ENCODE measurements at places on chromosomes 12 and 14.
A peak's percentile ranks its signal among the peaks of the same experiment; 100 is the strongest.

GRCh38 chr12:7374423-7375144, 69.4 kb downstream of the CD163L1 start:
- DNase-seq = no peak

GRCh38 chr12:99861731-99862130, 123.0 kb downstream of the ANKS1B start:
- DNase-seq = no peak

DNA sequence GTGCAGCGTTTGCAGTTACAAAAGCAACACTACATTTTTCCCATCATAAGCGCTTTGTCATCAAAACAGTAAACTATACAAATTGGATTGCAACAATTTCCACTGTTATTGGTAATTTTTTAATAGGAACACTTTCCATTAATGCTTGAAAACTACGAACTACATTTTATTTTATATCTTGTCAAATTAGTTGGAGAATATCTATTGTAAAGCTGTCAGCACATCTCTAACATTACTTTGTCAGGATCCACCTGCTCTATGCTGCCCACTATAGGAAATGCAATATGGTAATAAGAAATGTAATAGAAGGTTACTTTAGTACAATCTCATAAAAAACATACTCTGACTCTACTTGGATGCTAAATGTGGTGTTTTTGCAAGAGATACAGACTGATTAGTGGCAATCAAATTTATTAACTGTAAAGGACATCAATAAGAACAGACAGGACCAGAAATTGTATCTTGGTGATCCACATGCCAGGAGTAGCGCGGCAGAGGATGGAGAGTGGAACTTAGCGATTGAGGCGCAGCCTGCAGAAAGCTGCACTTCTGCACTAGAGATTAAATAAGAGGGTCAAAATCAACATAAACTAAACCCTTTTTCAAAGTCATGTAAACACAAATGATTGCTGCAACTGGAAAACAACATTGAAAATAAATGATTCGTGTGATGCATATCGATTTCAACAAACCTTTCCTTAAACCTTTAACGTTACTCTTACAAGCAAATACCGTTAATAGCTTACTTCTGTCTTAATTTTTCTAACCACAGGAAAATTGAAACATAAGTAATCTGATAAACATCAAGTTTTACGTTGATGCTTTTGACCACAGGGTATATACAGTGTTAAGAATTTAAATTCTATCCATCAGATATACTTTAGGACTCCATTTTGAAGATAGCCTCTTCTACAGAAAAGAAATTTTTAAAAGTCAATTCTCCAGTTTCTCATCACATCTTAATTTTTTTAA, 3.6 kb upstream of the ARID2 start:
- peak; percentile 34 for DNase-seq

GRCh38 chr14:23646648-23647549, 10.7 kb downstream of the DHRS2 start:
- no peak for DNase-seq

GRCh38 chr12:127245437-127245836, 1021.5 kb upstream of the TMEM132C start:
- no peak for DNase-seq

DNA sequence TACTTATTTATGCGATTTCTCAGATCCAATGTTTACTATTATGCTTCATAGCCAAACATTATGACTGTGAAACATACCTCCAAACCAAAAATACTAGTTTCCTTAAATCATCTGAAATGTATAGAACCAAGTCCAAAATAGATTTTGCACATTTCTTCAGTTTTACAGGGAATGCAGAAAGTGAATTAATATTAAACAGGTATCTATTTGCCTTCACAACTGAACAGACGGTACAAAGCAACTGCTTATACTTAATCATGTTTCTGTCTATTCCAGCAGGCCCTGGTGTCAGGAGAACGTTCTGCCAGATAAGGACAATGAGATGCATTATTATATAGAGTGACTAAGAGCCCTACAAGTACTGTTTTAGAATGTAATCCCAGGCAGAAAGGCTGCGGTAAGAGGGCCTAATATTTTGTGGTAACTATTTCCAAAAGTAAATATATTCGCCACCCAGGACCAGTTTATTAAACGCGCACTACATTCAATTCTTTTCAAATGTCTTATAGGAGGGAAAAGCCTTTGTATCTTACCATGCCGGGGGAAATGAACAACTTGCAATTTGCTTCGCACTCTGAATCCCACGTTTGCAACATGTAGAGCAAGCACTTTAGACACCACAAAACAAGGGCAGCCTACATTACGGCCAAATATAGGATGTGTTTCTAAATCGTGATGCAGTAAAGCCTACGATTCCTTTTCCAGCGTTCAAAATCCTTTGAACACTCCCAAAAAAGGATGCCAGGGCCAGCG, 1.5 kb downstream of the CORO1C start:
- no peak for DNase-seq

DNA sequence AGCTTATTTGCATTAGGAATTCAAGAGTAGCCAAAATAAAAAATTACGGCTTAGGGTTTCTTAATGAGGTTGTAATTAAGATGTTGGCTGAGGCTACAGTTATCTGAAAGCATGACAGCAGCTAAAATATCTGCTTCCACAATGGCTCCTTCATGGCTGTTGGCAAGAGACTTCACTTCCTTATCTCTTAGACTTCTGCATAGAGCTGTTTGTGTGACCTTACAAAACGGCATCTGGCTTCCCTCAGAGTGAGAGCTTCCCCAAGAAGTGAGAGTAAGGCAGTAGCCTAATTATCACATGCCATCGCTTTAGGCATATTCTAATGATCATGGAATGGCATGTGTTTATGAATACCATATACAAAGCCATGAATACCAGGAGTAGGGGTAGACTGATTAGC, 57.6 kb downstream of the CCDC59 start:
- no peak for DNase-seq

GRCh38 chr12:19967431-19967830, 400.9 kb upstream of the PDE3A start:
- DNase-seq = no peak

DNA sequence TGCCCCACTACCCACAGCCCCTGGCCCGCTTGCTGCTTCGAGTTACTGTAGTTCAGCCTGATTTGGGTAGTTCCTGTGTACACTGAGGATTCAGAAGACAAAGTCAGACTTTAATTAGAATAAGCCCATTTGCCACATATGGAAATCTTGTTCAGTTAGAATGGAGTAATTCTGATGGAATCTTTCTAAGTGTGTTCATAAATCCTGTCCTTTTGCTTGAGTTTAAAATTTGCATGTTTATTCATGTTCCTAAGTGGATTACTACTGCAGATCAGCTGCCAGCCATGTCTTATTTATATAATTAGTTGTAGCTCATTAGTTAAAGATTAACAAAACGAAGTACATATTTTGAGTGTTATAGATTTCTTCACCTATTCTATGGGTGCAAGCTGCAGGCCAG, 504.5 kb downstream of the PCNX1 start:
- DNase-seq = no peak

GRCh38 chr12:53211476-53212381, 4.7 kb upstream of the ITGB7 start:
- DNase-seq = no peak

- DNase-seq = peak; percentile 1
These were observed 383.3 kb downstream of the ALG10 start for GRCh38 chr12:34405286-34406227.

DNA sequence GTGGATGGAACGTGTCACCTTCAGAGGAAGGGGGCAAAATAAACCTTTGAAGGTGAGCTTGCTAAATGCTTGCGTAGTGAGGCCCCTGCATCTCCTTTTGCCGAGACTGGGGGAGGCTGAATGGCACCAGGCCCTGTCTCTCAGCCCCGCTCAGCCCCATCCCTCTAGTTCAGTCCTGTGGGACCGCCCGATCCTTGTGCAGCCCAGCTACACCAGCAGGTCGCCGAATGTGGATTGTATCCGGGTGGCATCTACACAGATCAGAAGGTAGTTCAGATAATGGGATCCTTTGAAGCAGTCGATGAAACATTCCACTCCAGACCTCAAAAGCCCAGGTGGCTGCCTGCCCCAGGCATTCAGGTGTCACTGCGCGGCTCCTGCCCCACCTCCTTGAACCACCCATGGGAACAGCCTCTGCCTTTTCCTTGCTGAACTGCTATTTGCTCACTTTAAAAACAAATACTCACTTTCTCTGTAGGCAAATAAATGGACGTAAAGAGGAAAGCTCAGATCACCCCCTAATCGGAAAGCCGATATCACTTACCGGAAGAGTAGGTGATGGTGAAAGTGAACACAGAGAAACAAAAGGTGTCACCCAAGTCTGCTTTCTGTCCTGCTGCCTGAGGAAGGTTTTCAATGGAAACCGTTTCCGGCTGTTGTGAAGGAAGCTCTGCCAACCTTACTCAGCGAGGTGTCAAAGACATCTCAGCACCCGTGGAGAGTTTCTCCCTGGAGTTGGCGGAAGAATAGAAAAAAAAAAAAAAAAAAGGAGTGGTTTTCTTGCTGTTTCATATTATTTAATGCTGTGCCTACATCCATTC, 100.3 kb upstream of the NCOR2 start:
- DNase-seq = no peak

- DNase-seq = no peak
These were observed 151.3 kb downstream of the BTG1 start for GRCh38 chr12:91994208-91994797.

DNA sequence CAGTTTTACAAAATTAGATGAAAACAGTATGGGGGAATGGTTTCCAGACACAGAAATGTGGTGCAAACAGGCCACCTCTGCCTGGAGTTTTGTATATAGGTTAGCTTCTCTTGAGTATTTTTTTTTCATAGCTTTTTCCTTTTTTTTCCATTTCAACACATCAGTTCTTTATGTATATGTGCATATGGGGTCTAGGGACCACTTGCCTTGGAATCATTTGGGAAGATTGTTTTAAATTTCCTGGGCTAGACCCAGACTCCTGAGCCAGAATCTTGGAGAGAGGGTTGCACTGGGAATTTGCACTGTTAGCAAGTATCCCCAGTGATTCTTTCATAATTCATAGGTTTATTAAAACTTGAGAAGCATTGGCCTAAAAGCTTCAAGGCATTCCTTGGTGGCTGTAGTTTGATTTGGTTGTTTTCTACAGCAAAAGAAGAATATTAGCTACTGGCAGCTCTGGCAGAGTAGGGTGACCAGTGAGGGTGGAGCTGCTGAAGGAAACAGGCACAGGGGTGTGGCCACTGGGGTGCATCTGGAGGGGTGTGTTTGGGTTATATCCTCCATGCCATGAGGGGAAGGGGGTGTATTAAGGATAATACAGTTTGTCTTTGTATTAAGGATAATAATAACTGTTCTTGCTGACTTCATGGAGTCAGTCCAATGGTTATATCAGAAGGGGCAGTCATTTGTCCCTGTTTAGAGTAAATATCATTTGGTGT, 22.8 kb downstream of the PPP1R36 start:
- DNase-seq = no peak

- DNase-seq = no peak
These were observed 362.1 kb upstream of the STXBP6 start for GRCh38 chr14:25411781-25412757.

DNA sequence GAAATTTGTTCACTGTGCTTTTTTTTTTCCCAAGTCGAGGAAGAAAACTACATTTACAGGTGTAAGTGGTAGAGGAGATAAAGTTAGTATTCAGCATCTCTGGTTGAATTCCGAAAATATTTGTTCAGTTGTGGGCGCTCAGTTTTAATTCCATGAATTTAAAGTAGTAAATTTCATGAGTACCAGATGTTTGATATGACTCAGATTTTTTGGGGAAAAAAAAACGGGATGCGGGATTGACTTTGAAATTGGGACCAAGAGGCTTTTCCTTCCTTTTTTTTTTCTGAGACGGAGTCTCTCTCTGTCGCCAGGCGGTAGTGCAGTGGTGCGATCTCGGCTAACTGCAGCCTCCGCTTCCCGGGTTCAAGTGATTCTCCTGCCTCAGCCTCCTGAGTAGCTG, 1.6 kb downstream of the TULP3 start:
- no peak for DNase-seq

GRCh38 chr12:22971247-22971646, 346.3 kb downstream of the ETNK1 start:
- DNase-seq = no peak

GRCh38 chr14:79295385-79295784, 915.9 kb downstream of the DIO2 start:
- DNase-seq = no peak

DNA sequence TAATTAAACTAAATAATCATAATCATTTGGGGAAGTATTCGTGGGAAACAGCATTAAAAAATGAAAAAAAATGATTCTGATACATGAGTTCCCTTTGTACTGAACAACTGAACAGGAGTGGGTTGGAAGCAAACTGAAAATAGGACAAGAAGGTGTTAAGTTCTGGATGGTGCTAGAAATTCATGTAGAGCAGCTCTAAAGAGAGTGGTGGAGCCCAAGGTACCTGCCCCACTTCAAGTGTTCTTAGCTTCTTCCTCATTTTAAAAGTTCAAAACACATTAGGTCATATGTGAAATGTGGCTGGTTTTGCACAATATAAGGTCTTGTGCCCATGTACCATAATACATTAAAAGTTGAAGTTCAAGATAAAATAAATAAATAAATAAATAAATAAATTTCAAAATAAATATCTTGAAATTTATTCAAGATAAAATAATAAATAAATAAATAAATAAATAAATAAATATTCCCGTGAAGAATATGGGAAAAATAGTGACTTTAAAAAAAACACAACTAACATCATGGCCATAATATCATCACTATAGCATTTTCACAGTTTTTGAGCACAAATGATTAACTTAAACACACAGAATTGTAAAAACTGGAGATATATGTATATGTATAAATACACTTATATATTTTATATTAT, 191.5 kb upstream of the PRKD1 start:
- DNase-seq = no peak

GRCh38 chr12:112170376-112170775, 45.0 kb downstream of the TRAFD1 start:
- peak; percentile 23 for DNase-seq

DNA sequence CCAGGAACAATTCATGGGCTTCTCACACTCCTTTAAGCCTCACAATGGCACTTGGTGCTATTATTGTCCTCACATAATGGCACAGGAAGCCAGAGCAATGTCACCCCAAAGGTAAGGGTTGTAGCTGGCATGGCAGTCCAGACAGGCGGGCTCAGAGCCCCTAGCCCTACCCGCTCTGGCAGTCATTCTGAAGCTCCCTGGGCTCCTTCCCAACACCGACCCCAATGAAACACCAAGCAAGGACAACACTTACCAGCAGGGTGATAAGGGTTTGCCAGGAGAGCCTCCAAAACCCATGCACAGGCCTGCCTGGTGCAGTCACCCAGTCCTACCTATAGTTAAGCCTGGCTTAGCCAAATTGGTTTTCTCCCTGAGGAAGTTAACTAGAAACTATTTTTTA, 30.8 kb downstream of the MAX start:
- no peak for DNase-seq

- DNase-seq = peak; percentile 52
These were observed 572 bp downstream of the RAN start for GRCh38 chr12:130872179-130873096.

DNA sequence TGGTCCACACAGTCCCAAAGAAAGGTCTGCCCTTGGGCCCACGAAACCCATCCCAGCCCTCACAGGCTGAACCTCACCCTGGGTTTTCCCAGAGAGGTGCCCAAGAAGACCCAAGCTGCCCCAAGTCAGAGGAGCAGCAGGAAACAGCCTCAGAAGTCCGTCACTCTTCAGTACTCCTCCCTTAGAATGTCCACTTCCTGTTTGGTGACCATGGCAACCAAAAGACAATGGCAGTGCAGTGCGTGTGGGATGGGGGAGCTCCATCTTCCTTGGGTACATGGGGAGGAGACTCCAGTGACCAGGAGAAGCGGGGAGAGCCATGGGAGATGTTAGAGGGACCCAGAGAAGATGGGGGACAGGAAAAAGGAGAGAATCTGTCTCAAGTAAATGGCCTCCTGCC, 11.3 kb downstream of the SELPLG start:
- peak; percentile 19 for DNase-seq

- DNase-seq = no peak
These were observed 168.6 kb downstream of the KITLG start for GRCh38 chr12:88411689-88412088.

All from stimulated activated CD4-positive, alpha-beta T cell treated with anti-CD3 and anti-CD28 coated beads, Interleukin-4, amount 100 ng/mL, for 24 hours (primary cell).